Spinal cord (tissue), 10 donors: ENCODE measurements at places on chromosomes 16 and 17. TPM values are rescaled to one million over a fixed set of nuclear protein-coding genes. Genes with fewer than 3 reads are reported as not detected.

The TSNAXIP1 gene
- total RNA-seq = 4.3 TPM

The PDILT gene
- not detected for total RNA-seq

The CTF1 gene
- 2.1 TPM for total RNA-seq

The KRTAP4-6 gene
- total RNA-seq = not detected

The CAPNS2 gene
- 1.2 TPM for total RNA-seq

DNA sequence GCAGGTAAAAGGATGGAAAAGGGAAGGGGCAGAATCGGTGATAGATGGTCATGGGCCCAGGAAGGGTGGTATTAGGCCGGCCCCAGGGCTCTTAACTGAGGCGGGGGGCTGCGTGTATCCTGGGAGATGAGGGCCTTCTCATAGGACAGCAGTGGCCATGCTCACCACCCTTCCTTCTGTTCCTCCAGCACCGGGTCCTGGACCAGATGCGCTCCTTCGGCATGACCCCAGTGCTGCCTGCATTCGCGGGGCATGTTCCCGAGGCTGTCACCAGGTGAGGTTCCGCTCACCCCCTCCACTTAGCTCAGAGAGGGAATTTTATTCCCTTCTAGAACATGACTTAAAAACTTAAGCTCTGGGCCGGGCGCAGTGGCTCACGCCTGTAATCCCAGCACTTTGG is 2.4 kb downstream of the NAGLU start:
- H3K27me3 ChIP-seq = no peaks in the 10 kb centered on the region
- no peak for DNase-seq
- no peak overlapping the region for H3K27ac ChIP-seq
- peaks cover 55% of the 10 kb centered on the region for H3K36me3 ChIP-seq
- H3K4me3 ChIP-seq = no peak overlapping the region

- no peaks in the 10 kb centered on the region for H3K27me3 ChIP-seq
- peak; percentile 30 for DNase-seq
- H3K36me3 ChIP-seq = no peaks in the 10 kb centered on the region
- no peak overlapping the region for H3K27ac ChIP-seq
Observed at GRCh38 chr16:56591377-56592060, 2.2 kb downstream of the MT3 start.

GRCh38 chr16:31023627-31024226 is 9.6 kb upstream of the STX4 start:
- no peak overlapping the region for H3K4me3 ChIP-seq
- no peaks in the 10 kb centered on the region for H3K27me3 ChIP-seq
- no peaks in the 10 kb centered on the region for H3K4me1 ChIP-seq
- H3K36me3 ChIP-seq = no peaks in the 10 kb centered on the region

DNA sequence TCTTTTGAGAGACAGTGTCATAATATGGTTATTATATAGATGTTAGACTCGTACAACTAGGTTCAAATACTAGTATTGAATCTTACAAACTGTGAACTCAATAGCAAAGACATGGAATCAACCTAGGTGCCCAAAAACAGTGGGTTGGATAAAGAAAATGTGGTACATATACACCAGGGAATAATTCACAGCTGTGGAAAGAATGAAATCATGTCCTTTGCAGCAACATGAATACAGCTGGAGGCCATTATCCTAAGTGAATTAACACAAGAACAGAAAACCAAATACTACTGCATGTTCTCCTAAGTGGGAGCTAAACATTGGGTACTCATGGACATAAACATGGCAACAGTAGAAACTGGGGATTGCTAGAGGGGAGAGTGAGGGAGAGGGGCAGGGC is 8.1 kb downstream of the PHKB start:
- H3K4me1 ChIP-seq = no peaks in the 10 kb centered on the region
- no peak for DNase-seq
- no peak overlapping the region for H3K27ac ChIP-seq
- no peak overlapping the region for H3K4me3 ChIP-seq

DNA sequence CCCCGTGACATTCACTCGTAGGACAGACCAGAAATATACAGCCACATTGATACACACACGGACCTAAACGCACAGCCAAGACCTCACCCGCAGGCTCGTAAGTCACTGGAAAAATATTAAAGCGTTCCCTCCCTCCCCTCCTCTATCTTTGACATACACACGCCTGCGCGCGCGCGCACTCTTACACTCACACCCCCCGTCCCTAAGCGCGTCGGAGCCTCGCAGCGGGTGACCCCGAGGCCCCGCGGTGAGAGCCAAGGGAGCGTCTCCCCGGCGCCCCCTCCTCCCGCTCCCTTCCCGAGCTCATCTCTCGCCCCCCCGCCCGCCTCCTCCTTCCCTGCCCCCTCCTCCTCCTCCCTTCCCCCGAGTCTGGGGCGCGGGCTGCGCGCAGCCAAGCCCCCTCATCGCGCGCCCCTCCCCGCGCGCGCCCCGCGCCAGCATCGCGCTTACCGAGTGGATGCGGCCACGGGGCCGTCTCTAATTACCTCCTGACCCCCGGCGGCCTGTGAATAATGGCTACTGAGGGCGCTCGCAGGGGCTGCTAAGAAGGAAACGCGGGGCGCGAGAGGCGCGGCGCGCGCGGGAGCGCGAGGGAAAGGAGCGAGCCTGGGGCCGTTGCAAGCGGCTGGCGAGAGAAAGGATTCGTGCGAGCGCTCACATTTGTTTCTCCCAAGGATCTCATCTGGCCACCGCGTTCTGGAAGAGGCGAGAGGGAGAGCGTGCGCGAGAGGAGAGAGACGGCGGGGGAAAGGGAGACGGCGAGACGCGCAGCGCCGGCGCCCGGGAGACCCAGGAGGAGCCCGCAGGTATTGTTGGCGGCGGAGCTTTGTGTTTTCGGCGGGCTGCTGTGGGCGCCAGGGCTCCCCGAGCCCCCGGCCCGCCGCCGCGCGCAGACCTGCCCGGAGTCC is 42.4 kb downstream of the RAI1 start:
- peak overlapping the region; percentile 84 for H3K27ac ChIP-seq
- H3K4me1 ChIP-seq = peaks cover 77% of the 10 kb centered on the region
- H3K27me3 ChIP-seq = no peaks in the 10 kb centered on the region
- peaks cover 4% of the 10 kb centered on the region for H3K36me3 ChIP-seq
- peak overlapping the region; percentile 70 for H3K4me3 ChIP-seq

- DNase-seq = no peak
- H3K4me1 ChIP-seq = peaks cover 8% of the 10 kb centered on the region
- H3K36me3 ChIP-seq = peaks cover 14% of the 10 kb centered on the region
- H3K27ac ChIP-seq = no peak overlapping the region
- no peak overlapping the region for H3K4me3 ChIP-seq
Observed at GRCh38 chr16:66473051-66473571, 46.0 kb downstream of the BEAN1 start.

GRCh38 chr17:74737299-74738050 is 419 bp downstream of the RAB37 start:
- H3K36me3 ChIP-seq = no peaks in the 10 kb centered on the region
- DNase-seq = no peak
- H3K4me3 ChIP-seq = no peak overlapping the region
- H3K4me1 ChIP-seq = peaks cover 26% of the 10 kb centered on the region
- no peak overlapping the region for H3K27ac ChIP-seq

DNA sequence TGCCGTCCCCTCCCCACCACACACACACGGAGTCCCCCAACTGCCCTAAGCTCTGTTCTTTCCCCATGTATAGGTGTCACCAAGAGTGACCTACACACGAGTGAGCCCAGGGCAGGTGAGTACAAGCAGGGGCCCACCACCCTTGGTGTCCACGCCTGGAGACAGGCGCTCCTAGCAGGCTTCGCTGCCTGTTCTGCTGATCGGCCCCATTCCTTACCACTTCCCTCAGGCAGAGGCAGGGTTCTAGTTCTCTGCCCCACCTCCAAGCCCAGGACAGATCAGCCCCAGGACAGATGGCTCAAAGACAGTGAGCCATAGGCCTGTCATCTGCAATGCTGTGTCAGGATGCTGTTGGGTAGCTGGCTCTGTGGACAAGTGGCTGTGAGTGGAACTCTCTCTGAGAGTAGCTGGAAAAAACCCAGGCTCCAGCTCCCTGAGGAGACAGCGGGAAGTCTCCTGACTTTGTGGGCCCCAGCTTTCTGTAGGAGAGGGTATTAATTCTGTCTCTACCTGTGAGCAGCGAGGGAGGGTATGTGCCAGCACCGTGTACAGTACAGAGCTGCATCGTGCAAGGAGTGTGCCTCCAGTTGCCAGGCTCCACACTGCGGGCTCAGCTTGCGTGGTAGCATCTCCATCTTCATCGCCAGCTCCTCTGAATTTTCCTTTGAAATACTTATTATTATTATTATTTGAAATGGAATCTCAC is 897 bp downstream of the TP53I13 start:
- H3K27me3 ChIP-seq = peaks cover 26% of the 10 kb centered on the region
- H3K36me3 ChIP-seq = peaks cover 25% of the 10 kb centered on the region
- peak overlapping the region; percentile 83 for H3K4me3 ChIP-seq
- H3K4me1 ChIP-seq = peaks cover 72% of the 10 kb centered on the region
- peak overlapping the region; percentile 92 for H3K27ac ChIP-seq

DNA sequence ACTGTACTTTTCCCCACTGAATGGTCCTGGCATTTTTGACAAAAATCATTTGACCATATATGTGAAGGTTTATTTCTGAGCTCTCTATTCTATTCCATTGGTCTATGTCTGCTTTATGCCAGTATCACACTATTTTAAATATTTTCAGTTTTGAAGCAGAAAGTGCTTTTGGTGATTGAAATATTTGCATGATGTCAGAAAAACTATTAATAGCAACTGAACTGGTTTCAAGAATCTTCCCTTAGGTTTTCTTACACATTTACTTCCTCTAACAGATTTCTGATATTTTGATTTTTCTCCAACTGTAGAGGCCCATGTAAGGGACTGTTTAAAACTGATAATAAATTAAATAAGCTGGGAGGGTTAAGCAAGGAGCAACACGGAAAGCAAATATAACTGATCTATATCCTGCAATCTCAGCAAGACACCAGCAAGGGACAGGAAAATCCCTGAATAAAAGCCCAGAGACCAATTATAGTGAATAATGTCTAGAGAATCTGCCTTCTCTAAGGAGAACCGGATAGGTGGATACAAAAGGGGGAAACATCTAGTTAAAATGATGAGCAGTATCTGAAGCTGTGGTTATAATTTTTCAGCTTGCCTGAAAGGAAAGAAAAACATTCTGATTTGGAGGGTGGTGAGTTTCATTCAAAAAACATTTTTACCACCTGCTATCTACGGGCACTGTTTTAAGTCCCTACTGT is 80.9 kb upstream of the STAC2 start:
- no peaks in the 10 kb centered on the region for H3K4me1 ChIP-seq
- no peak for DNase-seq
- no peaks in the 10 kb centered on the region for H3K27me3 ChIP-seq
- no peak overlapping the region for H3K4me3 ChIP-seq
- no peak overlapping the region for H3K27ac ChIP-seq

DNA sequence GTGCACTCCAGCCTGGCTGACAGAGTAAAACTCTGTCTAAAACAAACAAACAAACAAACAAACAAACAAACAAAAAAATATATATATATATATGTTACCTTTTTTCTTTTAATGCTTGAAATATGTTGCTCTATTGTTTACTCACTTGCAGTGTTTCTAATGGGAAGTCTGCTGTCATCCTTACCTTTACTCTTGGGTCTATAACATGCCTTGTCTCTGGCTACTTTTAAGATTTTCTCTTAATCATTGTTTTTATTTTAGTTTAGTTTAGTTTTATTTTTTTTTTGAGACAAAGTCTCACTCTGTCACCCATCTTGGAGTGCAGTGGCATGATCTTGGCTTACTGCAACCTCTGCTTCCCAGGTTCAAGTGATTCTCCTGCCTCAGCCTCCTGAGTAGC is 16.1 kb upstream of the TNRC6A start:
- DNase-seq = no peak
- no peak overlapping the region for H3K27ac ChIP-seq
- H3K36me3 ChIP-seq = no peaks in the 10 kb centered on the region
- H3K4me3 ChIP-seq = no peak overlapping the region

- H3K36me3 ChIP-seq = no peaks in the 10 kb centered on the region
- DNase-seq = no peak
- H3K27ac ChIP-seq = no peak overlapping the region
- no peaks in the 10 kb centered on the region for H3K27me3 ChIP-seq
- H3K4me3 ChIP-seq = no peak overlapping the region
- peaks cover 14% of the 10 kb centered on the region for H3K4me1 ChIP-seq
Observed at GRCh38 chr16:57613514-57613913, 14.9 kb upstream of the ADGRG1 start.

DNA sequence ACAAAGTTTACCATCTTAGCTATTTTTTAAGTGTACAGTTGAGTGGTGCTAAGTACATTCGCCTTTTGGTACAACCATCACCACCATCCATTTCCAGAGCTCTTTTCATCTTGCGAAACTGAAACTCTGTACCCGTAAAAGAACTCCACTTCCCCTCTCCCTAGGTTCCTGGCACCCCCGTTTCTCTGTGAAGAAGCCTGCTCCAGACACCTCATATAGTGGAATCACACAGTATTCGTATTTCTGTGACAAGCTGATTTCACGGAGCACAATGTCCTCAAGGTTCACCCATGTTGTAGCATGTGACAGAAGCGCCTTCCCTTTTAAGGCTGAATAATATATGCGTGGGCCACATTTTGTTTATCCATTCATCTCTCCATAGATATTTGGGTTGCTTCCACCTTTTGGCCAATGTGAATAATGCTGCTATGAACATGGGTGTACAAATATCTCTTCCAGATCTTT is 54.2 kb upstream of the MAP3K14 start:
- DNase-seq = no peak
- H3K27me3 ChIP-seq = no peaks in the 10 kb centered on the region
- peak overlapping the region; percentile 5 for H3K4me3 ChIP-seq
- no peaks in the 10 kb centered on the region for H3K36me3 ChIP-seq
- no peak overlapping the region for H3K27ac ChIP-seq
